ENCODE measurements at places on chromosomes 7 and 10.

GRCh38 chr10:92946491-92946890 lies 98.2 kb downstream of the EXOC6 start:
- DNase-seq: no peak

- no peak for DNase-seq
These were observed 16.7 kb upstream of the CCDC3 start for GRCh38 chr10:13018171-13018570.

DNA sequence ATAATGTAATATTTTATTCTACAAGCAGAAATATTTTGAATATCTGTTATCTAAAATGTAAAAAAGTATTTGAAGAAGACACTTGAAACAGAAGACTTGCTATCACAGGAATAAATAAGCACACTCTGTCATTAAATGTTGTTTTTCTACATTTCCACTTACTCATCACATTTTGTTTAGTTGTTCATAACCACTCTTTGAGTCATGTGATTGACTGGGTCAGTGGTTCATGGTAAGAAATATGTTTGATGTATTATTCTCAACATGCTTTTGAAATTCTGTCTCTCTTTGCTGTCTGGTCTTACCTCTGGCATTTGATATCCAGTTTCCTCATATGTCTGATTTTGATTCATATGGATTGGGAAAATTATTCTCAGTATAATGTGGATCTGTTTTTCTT lies 171.8 kb downstream of the SUGCT start:
- no peak for DNase-seq

DNA sequence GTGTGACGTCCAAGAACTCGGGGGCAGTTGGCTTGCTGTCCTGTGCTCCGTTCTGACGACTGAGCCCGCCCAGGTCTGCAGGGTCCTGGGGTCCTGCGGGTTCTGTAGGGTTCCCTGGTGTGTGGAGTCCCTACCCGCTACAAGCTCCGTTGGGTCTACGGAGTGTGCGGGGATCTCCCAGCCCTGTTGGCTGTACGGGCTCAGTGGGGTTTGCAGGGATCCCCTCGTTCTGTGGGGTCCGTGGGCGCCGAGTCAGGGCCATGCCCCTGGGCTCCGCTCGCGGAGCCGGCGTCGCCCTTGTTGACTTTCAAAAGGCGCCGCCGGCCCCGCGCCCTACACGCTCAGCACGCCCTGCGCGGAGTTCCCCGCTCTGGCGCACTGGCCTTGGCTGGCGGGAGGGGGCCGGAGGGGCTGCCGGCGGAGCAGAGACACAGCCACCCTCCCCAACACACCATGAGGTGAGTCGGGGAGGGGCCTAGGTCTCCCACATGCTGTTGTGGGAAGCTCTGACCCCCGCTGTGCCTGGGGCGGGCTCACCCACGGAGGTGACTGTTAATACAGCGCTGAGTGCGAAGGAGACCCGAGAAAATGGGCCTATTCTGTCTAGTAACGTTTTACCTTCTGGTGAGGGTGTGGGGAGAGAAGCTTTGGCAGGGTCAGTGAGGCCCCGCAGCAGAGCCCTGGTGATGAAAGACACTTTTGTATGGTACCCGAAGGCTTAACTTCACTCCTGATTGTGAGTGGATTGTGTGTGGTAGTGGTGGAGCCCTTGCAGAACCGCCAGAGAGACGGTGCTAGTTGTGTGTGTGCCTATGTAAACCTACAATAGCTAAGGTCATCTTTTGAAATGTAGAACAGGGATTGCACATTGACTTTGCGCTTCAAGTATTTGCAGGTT lies 8.1 kb downstream of the TASOR2 start:
- peak; percentile 80 for DNase-seq

DNA sequence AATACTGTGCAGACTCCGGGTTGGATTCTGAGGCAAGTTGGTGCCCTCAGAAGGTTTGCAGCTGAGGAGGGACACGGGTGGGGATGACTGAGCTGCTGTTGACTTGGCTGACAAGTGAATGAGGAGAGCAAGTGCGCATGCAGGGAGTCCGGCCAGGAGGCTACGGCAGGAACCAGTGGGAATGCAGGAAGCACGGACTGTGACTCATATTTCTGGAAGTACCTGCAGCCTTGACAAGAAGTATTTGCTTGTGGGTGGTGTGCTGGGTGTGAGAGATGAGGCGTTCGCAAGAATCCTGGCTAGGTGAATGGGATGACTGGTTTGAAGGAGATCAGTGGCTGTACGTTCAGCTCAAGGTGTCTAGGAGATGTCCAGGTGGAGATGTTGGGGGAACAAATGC lies 30.8 kb upstream of the FXYD4 start:
- DNase-seq: no peak

DNA sequence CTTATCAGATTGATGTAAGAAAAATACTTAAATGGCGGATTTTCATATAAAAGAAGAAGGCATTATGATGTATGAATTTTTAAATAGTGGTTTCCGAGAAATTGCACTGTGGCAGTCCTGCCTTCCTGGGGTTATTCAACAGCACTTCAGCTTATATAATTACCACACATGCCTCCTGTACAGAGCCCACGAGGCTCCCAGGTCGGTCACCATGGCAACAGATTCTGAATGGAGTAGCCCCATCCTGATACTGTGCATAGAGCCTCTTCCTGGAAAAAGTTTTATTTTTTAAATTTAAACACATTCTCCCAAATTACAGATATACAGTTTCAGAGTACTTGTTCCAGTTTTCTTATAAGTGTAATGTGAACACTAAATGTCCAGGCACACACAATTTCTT lies 15.9 kb upstream of the ASB4 start:
- no peak for DNase-seq
